ENCODE measurements at places on chromosomes 5 and 9.

DNA sequence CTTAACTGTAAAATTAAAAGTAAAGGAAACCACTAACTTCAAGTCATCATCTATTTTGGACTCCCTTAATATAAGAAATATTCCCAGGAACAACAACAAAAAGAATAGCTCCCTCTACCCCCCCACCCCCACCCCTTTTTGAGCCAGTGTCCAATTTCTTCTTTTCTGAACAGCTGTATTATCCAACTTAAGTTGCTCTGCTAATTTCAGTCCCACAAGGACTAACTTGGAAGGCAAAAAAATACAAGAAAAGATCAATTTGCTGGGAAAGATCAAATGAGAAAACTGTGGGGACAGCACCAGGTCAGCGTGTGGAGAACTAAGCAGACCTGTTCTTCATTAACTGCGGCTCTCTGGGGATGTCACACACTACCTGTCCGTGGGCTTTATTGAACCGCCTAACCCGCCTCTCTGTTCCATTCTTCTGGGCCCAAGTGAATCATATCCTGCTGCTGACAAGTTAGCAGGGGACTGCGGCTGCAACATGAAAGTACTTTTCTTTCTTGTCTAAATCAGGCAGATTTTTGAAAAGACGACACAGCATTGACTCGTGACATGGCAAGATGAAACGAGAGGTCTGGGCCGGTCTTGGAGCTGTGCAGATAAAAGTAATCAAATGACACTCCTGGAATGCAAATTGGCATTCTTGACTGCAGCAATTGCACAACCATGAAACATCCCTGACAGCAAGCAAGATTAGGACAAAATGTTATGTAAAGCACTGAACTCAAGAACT lies 2.7 kb downstream of the BNC2 start:
- no peak for DNase-seq

- no peak for DNase-seq
These were observed 104.0 kb upstream of the SSBP2 start for GRCh38 chr5:81854915-81855314.

DNA sequence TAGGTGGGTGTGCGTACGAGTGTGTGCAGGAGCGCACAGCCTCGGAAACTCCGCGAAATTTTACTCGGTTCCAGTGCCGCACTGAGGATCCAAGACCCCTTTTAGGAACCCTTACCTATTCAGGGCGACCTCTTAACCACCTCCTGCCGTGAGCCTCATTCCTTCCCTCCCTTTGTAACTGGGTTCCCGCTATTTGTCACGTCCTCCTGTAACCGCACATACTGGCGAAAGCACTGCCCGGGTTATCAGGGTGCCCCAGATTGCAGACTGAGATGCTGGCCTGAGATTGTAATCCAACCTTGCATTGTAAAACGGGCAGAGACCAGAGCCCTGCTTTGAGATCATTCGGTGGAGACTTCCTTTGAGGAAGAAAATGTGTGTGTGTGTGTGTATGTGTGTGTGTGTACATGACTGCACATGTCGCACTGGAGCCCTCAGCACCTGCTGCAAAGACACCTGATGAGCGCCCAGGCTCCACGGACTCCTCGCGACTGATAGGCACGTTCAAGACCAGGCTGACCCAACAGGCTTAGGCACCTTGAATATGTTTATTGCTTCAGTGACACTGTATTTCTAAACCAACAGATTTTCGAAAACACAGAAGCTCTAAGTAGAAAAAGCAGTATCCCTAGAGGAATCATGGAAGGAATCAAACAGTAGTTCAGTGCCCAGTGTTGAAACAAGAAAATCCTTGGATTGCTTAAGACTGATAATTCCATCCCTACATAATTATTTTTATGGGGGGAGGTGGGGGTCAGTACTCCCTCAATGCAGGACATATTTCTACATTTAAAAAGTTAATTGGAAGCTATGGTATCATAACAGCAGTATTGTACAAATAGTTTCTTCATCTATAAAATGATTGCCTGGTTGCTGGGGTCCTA lies 86.5 kb upstream of the TNFAIP8 start:
- no peak for DNase-seq

GRCh38 chr9:24438876-24439275 lies 106.8 kb downstream of the IZUMO3 start:
- DNase-seq, result no peak

DNA sequence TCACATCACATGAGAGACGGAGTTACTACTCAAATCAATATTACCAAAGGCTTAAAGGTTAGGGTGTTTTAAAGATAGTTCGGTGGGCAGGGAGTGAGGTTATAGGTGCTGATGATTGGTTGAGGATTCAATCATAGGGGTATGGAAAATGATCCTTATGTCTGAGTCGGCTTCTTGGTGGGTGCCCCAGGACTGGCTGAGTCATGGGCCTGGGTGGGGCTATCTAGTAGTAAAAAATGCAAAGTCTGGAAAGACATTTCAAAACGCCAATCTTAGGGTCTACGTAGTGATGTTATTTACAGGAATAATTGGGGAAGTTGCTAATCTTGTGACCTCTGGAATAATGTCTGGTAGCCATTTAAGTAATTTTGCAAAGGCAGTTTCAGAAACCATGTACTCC lies 15.2 kb upstream of the SPIN1 start:
- no peak for DNase-seq

DNA sequence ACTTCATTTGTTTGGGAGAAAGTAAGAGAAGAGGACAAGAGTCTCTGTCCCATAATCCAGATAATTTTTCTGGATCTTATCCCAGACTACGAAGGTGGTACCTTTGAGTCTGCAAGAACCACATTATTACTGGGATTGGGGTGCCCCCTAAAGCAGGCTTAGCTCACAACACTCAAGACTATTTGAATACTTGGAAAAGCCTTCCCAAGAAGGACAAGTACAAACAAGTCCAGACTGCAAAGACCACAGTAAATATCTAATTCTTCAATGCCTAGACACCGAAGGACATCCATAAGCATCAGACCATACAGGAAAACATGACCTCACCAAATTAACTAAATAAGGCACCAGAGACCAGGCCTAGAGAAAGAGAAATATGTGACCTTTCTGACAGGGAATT lies 40.2 kb upstream of the TMED7 start:
- no peak for DNase-seq

GRCh38 chr9:91580136-91580535 lies 156.5 kb upstream of the NFIL3 start:
- no peak for DNase-seq
